ENCODE measurements at places on chromosomes 6 and 20.

DNA sequence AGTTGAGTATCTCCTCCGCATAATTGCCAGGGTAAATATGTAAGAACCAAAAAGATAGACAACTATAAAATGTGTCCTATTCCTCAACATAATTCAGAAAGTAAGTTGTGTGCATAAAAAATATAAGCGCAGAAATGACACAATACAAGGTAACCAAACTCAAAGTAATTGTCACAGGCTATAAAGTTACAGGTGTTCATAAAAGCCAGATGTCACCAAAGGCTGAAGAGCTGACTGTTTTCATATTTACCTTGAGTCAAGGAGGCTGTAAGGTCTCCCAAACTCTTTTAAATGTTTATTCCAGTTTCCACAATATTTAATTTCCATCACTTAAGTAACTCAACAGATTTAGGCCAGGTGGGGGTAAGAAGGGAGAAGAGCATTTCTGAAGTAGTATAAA lies 192.2 kb upstream of the MARCKS start:
- DNase-seq: no peak

DNA sequence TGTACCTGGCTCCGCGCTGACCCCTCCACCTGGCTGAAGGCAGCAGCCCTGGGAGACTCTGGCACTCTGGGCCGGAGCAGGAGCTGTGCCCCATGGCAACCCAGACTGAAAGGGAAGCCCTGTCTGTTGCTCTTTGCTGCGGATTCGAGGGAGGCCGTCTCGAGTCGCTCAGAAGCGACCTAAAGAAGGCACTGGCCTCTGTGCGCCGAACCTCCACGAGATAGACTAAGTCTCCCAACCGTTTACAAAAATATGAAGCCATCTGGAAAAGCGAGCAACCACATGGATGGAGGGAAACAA lies 10.5 kb upstream of the TBX18 start:
- no peak for DNase-seq

DNA sequence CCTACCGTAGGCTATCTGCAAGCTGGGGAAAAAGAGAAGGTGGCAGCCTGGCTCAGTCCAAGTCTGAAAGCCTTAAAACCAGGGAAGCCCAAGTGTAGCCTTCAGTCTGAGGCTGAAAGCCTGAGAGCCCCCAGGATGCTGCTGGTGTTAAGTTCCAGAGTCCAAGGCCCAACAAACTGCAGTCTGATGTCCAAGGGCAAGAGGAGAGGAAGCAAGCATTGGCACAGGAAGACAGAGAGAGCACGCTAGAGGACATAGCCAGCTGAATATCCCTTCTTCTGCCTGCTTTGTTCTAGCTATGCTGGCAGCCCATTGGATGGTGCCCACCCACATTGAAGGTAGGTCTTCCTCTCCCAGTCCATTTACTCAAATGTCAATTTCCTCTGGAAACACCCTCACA lies 12.1 kb upstream of the L3MBTL1 start:
- no peak for DNase-seq

- DNase-seq: no peak
These were observed 122.6 kb upstream of the RPS6KA2 start for GRCh38 chr6:166749666-166750065.

DNA sequence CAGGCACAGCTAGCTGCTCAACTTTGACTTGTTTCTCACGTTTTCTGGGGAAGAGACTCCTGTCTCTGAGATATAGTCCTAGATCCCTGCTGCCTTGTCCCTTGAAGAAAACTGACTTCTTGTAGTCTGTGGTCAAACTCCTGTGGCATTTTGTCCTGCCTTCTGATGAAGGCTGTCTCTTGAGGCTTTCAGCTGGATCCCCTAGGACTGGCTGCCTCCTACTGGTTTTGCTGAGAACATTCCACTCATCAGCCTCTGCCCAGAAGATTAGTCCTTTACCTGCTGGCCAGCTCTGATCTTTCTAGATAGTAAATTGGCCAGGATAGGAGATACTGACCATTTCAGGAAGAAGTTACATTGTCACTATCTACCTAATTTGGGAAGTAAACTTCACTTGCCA lies 71.9 kb upstream of the CNR1 start:
- no peak for DNase-seq

GRCh38 chr6:54633601-54634000 lies 213.0 kb upstream of the FAM83B start:
- no peak for DNase-seq

GRCh38 chr6:125277838-125278237 lies 23.9 kb downstream of the HDDC2 start:
- DNase-seq: no peak

DNA sequence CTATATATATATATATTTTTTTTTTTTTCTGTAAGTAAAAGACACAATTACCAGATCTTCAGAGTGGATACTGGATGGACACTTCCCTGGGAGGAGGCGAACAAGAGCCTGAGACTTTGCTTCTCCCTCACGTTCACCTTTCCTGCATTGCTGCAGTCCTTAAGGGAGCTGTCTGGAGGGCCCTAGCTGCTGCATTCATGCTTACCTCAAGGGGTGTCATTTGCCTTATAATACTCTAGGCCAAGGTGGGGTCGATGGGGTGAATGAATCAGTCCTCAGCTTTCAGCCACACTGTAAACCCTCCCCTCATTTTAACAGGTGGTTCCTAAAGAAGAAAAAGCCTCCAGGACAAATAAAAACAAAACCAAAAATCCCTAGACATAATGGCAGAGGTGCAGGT lies 34.8 kb upstream of the CD83 start:
- no peak for DNase-seq

- no peak for DNase-seq
These were observed 3.6 kb upstream of the TOX2 start for GRCh38 chr20:43911066-43911465.

DNA sequence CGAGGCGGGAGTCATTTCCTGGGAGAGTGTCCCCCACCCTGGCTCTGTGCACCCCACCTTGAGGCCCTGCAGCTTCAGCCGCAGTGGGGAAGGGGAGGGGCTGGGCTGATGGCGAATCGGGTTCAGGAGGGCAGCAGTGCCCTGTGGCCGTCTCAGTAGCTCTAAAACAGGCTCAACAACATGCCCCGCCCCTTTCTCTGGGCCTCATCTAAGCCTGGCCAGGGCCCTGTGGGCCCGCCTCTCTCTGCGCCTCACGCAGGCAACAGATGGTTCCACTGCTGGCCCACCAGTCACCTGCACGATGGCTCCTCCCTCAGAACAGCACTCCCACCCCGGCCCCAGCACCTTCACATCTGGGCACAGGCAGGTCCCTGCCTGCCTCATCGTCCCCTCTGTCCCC lies 30.2 kb downstream of the CHRNA4 start:
- DNase-seq: no peak

- DNase-seq: no peak
These were observed 601.5 kb downstream of the RNF144B start for GRCh38 chr6:18988636-18989035.

DNA sequence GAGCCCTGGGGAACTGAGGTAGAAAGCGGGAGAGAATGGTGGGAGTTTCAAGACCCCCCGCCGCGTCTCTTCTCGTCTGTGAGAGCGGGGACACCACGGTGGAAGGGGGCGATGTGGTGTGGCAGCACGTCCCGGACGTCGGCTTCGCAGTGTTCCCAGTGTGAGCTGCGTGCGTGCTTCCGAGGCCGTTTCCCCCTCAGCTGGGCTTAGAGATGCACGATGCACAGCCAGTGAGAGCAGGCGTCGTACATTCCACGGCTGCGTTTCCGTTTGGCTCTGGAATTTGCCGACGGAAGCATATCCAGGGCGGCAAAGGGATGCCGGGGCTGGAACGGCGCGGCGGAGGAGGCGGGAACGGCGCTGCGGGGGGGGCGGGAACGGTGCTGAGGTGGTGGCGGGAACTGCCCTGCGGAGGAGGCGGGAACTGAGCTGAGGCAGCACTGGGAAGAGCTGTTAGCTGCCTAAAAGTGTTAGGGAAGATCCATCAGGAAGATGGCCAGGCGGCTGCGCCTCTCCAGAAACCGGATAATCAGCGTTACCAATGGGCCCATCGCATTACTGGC lies 37.7 kb downstream of the KIF25 start:
- no peak for DNase-seq

GRCh38 chr20:48683467-48684175 lies 144.2 kb downstream of the PREX1 start:
- no peak for DNase-seq

GRCh38 chr20:44979090-44979621 lies 12.8 kb downstream of the STK4 start:
- DNase-seq: no peak

DNA sequence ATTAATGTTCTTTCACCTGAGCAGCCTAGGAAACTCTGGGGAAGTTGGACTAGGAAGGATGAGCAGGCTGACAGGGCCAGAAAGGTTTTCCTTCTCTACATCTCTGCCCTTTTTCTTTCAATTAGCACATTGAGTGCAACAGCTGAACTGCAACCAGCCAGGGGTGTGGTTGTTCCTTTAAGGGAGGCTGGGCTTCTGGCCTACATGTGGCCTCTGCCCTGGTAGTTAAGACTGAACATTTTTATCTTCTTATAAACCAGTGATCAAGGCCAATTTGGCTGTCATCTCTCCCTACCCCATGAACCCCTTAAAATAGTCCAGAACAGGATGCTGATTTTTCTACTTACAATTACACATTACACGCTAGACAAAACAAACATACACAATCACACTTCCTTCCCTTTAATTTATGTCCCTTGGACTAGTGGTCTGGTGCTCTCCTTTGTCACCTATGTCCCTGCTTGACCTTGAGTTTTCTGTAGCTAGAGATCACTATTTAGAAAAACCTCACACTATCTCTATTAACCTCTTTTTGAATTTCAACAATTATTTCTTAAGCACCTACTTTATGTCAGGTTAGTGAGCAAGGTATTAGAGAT lies 60.3 kb downstream of the RNF217 start:
- DNase-seq: no peak

- no peak for DNase-seq
These were observed 84.1 kb downstream of the TNFAIP3 start for GRCh38 chr6:137951064-137951597.

- DNase-seq: no peak
These were observed 1.3 kb downstream of the CBLN4 start for GRCh38 chr20:56004007-56004406.

GRCh38 chr6:37861452-37861851 lies 41.9 kb downstream of the ZFAND3 start:
- DNase-seq: no peak

- no peak for DNase-seq
These were observed 44.1 kb upstream of the MOXD1 start for GRCh38 chr6:132445201-132445951.

DNA sequence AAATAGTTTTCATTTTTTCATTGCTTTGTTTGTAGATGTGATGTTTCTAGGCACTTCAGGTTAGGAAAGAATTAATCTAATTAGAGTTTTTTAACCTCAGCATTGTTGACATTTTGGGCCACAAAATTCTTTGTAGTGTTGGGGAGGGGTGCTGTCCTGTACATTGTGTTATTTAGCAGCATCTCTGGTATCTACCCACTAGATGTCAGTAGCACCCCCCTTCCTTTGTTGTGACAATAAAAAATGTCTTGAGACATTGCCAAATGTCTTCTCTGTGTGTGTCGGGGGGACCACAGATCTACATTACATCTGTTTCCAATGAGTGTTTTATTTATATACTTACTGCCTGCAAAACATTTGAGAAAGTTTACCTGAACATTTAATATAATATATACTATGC lies 45.6 kb downstream of the EYA4 start:
- no peak for DNase-seq

GRCh38 chr20:44031781-44032582 lies 117.3 kb downstream of the TOX2 start:
- no peak for DNase-seq

GRCh38 chr20:57308451-57309271 lies 20.9 kb upstream of the SPO11 start:
- no peak for DNase-seq

DNA sequence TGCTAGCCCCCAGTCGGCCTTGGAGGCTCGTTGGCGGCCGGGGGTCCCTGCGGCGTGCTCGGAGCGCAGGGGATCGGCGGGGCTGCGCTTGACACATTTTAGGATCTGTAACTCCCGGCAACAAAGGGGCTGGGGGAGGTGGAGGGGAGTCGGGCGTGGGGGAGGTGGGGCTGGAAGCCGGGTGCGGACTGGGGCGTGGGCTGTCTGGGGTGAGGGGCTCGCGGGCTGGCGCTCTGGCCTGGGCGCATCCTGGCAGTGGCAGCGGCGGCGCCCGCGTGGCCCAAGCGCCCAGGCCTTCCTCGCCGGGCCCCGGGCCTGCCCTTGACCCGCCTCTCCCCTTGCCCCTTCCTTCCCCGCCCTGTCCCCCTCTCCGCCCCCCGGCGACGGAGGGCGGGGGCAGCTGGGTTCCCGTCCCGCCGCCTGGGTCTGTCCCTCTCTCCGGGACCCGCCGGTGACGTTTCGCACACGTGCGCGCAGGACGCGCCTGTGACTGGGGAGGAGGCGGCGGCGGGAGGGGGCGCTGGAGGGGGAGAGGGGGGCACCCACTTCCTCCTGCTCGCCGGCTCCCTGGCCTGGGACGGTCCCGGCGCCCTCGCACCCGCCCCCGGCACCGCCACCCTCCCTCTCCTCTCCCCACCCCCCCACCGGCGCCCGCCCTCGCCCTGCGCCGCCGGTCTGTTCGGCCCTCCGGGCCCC lies 1.5 kb downstream of the E2F3 start:
- DNase-seq: peak; percentile 91

GRCh38 chr6:139955366-139956155 lies 581.1 kb upstream of the CITED2 start:
- DNase-seq: no peak

DNA sequence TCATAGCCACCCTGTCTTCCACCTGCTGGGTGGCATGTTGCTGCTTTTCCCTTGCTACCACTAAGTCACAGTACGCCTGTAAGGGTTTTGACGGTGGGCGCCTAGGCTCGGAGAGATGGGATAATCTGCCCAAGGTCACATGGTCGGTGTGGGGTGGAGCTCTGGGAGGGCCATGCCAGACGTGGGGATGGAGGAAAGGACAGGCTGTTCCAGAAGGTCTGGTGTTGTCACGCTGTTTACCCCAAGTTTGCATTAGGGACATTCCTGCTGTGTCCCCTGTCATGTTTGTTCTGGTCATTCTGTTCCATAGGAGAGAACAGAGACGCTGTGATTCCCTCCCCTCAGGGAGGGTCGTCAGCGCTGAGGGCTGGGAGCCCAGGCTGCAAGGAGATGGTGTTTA lies 16.1 kb downstream of the IP6K3 start:
- no peak for DNase-seq

DNA sequence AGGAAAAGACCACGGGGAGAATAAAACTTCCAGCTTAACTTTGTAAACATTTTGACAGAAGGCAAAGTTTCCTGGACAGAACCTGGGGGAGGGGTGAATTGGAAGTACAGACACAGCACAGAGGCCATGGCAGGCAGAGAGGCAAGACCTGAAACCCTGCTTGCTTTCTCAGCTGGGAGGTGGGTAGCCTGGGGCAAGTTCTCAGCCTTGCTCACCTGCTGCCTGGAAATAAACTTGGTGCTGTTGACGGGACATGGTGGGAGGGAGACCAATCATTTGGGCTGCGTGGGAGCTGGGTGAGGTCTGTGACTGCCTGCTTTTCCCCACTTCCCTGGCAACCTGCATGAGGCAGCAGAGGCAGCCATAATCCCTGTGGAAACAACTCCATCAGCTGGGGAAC lies 221.3 kb downstream of the MOXD1 start:
- DNase-seq: no peak

All from stimulated activated CD4-positive, alpha-beta T cell treated with anti-CD3 and anti-CD28 coated beads, Interleukin-4, amount 100 ng/mL, for 1 hour (primary cell).